Stimulated activated CD4-positive, alpha-beta T cell treated with anti-CD3 and anti-CD28 coated beads, TNF-alpha, amount 100 ng/mL, for 1 hour (primary cell): ENCODE measurements at places on chromosomes 2 and 18.

DNA sequence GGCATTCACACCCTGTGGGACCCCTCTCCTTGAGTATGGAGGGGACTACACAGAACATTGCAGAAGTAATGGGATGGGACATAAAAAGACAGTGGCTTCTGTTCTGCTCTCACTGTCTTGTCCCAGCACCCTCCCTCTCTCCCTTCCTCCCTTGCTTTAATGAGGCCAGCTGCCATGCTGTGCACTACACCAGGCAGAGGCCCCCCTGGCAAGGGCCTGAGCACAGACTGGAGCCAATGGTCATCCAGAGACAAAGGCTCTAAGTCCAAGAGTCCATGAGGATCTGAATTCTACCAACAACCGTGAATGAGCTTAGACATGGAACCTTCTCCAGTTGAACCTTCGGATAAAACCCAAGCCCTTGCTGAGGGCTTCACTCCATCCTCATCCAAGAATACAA lies 263.0 kb downstream of the NDUFA10 start:
- no peak for DNase-seq

GRCh38 chr2:64623242-64623850 lies 30.4 kb downstream of the SERTAD2 start:
- DNase-seq, result no peak

DNA sequence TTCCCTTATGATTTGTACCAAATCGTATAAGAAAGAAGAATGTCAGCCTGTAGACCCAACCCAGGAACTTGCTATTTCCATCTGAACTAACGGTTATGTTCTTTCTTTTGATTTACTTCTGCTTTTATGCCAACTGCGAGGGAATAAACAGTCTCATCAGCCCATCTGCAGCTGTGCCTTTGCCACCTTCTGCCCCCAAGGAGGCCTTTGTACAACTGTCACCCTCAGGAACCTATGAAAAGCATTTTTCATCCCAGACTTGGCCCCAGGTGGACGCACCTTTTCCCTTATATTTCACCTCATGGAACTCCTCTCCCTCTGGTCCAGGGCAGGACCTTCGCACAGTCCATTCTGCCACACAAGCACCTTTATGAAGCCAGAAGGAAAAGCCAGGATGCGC lies 109.8 kb downstream of the AOX1 start:
- DNase-seq, result no peak

DNA sequence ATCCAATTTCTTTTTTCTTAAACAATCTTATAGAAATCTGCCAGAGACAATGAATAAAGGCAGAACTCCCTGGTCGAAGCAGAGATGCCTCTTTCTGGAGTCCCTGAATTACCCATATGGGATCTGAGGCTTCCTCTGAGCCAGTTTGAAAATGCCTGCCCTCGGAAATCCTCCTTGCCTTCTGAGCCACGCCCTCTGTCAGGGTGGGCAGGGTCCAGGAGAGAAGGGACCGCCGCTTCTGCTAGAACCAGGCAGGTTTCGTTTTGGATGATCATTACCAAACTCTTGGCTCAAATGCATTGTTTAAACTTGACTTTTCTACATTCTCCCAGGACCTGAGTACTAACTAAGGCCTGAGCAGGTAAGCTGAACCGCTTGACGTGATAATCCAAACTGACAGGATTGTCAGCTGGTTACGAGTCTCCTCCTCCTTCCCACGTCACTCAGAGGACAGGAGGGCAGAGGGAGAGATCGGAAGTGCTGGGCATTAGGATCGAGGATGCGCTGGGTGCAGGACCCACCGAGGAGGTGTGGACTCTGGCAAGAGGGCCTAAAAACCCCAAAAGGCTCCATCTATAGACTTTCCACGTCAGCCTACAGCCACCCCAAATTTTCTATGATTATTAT lies 128.4 kb downstream of the KLHL29 start:
- DNase-seq, result no peak

DNA sequence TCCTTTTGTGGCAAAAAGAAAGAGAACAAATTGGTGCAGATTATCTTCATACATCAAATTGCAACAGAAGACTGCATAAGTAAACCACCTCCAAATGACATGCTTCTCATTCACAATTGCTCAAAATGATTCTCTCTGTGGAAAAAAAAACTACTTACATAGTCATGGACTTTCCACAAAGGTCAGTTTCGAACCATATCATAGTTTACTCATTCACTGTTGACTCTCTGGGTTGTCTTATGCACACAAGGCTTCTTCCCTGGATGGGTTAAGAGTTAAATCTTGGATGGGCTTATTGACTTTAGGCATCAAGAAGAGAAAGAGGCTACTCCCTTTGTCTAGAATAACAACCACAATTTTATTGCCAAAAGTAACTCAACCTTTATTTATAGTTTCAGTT lies 91.3 kb upstream of the RAB27B start:
- no peak for DNase-seq

DNA sequence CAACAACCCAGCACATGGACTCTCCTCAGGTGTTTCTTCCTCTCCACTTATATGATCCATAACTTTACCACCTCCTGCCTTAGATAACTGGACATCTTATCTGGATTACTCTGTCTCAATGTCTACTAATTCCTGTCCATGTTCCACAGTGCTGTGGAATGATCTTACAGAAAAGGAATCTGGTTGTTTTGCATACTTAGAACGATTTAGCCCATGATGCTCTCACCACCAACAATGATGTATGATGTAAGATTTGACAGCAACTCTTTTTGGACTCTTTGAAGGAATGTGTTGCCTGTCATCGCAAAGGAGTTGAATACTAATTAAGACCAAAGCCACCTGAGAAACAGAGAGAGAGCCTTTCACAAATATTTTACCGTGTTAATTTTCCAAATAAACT lies 37.7 kb upstream of the SYT4 start:
- no peak for DNase-seq

DNA sequence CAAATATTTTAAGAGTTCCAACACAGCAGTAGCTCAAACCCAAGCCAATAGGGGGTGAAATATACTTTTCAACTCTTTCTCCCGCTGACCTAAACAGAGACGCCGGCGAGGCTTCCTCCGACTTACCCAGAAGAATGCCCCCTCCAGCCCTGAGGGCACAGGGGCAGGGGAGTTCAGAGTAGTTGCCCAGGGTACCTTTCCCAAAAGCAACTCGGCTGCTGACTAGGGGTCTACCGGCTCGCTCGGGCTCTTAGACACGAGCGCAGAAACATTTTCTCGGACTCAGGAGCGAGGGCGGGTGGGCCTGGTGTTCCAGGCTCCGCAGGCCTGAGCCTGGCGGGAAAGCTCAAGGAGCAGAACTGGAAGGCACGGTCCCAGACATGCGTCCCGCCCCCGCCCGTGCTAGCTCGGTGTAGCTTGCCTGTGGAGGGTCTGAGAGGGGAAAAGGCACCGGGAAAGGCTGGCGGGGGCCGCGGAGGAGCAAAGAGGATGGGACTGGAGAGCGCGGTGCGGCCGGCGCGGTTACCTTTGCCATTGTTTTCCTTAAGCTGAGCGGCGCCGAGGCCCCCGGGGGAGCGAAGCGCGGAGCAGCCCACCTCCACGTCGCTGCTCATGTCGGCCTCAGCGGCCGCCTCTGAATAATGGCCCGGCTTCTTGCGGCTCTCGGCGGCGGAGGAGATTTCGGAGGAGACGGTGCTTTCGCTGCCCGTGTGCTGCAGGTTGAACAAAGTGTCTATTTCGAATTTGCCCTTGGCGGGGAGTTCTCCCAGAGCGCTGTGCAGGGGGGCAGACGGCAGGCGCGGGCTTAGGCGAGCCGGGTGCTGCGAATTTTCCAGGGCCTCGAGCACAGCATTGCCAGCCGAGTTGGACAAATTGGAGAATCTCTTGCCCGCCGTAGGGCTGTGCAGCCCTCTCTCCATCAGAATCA lies 674 bp downstream of the EVX2 start:
- DNase-seq, result no peak

- DNase-seq, result no peak
Observed at GRCh38 chr18:48749768-48750167, 201.0 kb downstream of the SMAD7 start.

DNA sequence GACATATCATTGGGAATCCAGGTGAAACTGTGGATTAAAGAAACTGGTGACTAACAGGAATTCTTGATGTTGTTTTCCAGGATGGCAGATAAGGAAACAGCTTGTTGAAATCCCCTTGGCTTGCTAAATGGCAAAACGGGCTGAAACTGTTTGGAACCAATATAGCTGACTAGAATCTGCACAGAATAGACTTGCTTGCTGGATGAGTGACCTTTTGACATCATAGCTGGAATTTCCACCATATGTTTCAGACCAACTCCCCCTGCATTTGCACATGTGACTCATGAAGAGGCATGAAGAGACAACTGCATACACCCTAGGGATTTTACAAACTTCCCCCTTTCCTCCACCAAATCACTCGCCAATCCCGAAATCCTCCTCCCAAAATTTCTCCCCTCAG lies 87.7 kb upstream of the LYPD1 start:
- no peak for DNase-seq

- DNase-seq, result no peak
Observed at GRCh38 chr2:205500065-205500464, 182.2 kb upstream of the NRP2 start.

- no peak for DNase-seq
Observed at GRCh38 chr2:237540823-237541222, 25.6 kb upstream of the PRLH start.

GRCh38 chr2:232085164-232085563 lies 123.7 kb downstream of the DIS3L2 start:
- no peak for DNase-seq

DNA sequence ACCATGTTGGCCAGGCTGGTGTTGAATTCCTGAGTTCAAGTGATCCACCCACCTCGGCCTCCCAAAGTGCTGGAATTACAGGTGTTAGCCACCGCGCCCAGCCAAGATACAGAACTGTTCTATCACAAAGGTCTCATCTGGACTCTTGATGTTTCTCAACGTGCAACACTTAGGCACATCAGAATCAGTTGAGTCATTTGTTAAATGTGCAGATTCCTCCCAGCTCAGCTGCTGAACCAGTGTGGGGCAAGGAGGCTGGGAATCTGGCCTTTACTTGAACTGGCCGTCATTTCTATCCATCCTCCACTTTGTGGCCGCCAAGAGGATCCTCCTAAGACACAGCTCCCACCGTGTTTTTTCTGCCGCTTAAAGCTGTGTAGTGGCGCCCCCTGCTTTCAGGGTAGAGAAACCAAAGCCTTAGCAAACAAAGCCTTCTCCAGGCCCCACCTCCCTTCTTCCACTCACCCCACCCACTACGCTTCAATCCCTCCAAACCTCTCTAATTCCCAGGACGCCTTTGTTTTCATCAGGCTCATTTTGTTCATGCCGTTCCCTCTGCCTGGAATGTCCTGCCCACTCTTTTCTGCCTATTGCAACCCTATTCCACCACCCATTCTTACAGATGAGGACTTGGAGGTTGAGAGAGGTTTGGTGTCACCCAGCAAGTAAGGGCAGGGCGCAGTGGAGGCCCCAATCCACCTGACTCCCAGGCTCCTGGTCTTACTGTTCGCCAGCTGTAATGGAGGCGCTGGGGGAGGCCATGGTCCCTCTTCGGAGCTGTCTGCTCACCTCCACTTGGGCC lies 776 bp upstream of the SPEG start:
- no peak for DNase-seq

- DNase-seq, result no peak
Observed at GRCh38 chr2:195520671-195521155, 136.3 kb upstream of the SLC39A10 start.

DNA sequence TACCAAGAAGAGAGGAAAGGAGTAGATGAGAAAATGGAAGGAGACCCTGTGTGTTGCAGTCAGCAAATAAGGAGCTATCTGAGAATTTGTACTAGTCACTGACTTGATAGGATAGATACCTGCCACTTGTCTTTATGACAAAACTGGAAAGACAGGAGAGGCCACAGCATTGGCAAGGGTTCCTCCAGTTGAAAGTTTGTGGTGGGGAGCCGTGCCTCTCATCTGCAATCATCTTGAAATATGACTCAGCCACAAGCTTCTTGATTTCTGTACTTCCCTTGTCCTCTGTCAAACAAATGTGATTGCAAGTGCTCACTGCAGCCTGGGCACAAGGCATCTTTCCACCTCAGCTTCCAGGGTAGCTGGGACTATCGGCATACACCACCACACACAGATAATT lies 99.1 kb downstream of the GREB1L start:
- no peak for DNase-seq

DNA sequence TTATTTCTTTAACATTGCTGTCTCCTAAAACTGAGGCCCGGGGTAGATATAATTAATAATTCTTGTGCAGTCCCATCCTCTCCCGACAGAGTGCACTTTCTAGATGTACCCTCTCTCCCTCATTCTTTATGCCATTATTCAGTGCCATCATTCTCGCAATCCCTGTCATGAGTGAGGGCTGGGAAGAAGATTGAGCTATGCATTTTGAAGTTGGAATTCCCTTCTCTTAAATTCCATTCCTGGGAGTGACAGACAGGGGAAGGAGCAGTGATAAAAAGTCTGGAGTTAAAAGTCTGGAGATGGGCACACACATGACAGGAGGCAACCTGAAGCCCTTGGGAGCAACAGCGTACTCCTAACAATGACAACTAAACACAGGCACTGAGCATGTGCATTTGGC lies 2.6 kb upstream of the KCNE4 start:
- DNase-seq, result no peak

- no peak for DNase-seq
Observed at GRCh38 chr2:199570934-199571333, 113.2 kb upstream of the SATB2 start.

DNA sequence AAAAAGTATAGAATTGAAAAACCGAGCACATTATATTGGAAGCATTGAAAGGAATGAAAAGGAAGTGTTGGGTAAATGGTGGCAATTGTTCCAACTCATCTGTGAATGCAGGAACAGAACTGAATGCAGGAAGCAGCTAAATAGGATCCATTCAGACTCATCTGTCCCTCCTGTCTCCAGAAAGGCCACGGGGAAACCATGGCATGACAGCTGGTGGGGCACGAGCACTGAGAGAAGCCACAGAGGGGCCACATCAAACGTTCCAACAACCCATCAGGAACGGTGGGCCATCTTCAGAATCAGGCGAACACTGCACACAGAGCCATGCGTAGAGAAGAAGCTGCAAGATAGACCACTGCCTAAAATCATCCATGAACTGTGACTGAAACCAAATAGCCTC lies 138.5 kb upstream of the SLC35G4 start:
- no peak for DNase-seq

GRCh38 chr2:212730994-212731393 lies 192.4 kb upstream of the ERBB4 start:
- no peak for DNase-seq

- DNase-seq, result no peak
Observed at GRCh38 chr2:32783933-32784332, 156.1 kb downstream of the TTC27 start.

DNA sequence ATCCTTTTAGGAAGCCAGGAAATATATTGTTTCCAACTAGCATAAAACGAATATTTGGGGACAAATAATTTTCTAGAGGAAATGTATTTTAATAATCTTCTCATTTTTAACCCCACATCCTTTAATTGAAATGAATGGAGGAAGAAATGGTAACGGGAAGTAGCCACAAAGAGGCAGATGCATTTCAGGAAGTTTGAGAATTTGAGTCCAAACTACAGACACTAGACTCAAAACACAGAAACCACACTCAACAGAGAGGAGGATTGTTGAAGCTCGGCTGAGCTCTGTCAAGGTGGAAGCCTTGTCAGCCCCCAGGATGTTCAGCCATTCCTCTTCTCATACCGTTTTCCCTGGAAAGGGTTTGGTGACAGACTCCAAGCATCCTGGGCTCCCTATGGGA lies 288.5 kb downstream of the NAPG start:
- DNase-seq, result no peak
